ENCODE measurements at places on chromosomes 16 and 17.

DNA sequence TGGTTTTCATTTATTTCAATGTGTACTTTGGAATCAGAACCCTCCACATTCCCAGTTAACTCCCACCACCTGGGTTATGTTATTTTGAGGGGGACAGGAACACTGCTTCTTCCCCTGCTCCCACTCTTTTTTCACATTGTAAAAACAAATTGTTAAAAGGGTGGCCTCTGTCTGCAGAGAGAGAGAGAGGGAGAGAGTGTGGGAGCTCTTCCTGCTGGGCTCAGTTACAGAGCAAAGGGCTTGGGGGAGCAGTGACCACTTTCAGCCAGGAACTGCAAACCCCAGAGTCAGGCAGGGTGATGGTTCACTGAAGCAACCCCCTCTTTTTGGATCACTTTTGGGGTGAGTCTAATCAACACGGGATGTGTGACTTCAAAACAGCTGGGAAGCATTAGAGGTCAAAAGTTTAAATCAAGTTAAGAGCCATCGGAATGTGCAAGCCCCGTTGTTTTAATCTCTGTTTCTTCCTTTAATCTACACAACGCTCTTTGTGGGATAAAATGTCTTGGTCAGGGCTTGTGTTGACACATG is 577.0 kb upstream of the CDH11 start:
- H3K4me1 ChIP-seq, result peaks cover 9% of the 10 kb centered on the region
- H3K4me3 ChIP-seq, result no peak overlapping the region
- H3K27me3 ChIP-seq, result no peaks in the 10 kb centered on the region
- H3K36me3 ChIP-seq, result no peaks in the 10 kb centered on the region
- DNase-seq, result no peak

DNA sequence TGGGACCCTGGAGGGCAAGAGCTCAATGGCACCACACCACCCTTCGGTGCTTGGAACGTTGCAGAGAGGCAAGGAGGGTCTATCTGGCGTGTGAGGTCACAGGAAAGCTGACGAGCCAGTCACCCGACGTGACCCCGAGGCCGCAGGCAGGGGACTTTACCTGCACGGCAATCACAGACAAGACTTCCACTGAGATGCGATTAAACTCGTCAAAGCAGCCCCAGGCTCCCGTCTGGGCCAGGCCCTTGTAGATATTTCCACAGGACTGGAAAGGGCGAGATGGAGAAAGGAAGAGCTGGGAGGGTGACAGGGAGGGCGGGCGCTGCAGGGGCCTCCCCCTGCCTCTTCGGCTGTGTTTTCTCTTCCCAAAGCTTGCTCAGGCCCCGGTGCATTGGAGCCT is 78.3 kb downstream of the DNAH17 start:
- H3K4me3 ChIP-seq, result no peak overlapping the region
- H3K27me3 ChIP-seq, result no peaks in the 10 kb centered on the region
- no peak overlapping the region for H3K27ac ChIP-seq
- no peaks in the 10 kb centered on the region for H3K36me3 ChIP-seq

GRCh38 chr16:85954927-85955519 is 56.1 kb downstream of the IRF8 start:
- no peak overlapping the region for H3K4me3 ChIP-seq
- H3K36me3 ChIP-seq, result no peaks in the 10 kb centered on the region
- no peak overlapping the region for H3K27ac ChIP-seq
- no peaks in the 10 kb centered on the region for H3K27me3 ChIP-seq
- no peak for DNase-seq

GRCh38 chr17:75645889-75646637 is 12.8 kb downstream of the SMIM5 start:
- no peaks in the 10 kb centered on the region for H3K27me3 ChIP-seq
- no peak for DNase-seq
- H3K36me3 ChIP-seq, result peaks cover 20% of the 10 kb centered on the region
- H3K4me1 ChIP-seq, result no peaks in the 10 kb centered on the region

DNA sequence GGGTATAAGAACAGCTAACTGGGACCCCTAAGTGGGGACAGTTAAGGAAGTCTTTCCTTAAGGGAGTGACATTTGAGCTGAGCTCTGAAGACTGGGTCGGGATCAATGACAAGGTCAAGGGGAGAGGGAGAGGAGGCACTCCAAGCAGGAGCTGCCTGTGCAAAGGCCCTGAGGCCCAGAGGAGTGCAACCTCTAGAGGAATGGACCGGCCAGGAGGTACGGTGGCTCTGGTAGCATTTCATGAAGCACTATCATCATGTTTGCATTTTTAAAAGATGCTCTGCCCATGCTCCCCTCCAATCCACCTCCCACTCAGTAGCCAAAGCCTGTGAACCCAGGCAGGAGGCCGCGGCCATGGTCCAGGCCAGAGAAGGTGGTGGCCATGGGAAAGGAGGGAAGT is 27.4 kb downstream of the RBFOX3 start:
- H3K4me3 ChIP-seq, result no peak overlapping the region
- DNase-seq, result no peak
- H3K4me1 ChIP-seq, result no peaks in the 10 kb centered on the region

- H3K27me3 ChIP-seq, result no peaks in the 10 kb centered on the region
- no peak overlapping the region for H3K27ac ChIP-seq
- peaks cover 3% of the 10 kb centered on the region for H3K4me1 ChIP-seq
- no peak overlapping the region for H3K4me3 ChIP-seq
These were observed 26.7 kb downstream of the HIC1 start for GRCh38 chr17:2081564-2081963.

DNA sequence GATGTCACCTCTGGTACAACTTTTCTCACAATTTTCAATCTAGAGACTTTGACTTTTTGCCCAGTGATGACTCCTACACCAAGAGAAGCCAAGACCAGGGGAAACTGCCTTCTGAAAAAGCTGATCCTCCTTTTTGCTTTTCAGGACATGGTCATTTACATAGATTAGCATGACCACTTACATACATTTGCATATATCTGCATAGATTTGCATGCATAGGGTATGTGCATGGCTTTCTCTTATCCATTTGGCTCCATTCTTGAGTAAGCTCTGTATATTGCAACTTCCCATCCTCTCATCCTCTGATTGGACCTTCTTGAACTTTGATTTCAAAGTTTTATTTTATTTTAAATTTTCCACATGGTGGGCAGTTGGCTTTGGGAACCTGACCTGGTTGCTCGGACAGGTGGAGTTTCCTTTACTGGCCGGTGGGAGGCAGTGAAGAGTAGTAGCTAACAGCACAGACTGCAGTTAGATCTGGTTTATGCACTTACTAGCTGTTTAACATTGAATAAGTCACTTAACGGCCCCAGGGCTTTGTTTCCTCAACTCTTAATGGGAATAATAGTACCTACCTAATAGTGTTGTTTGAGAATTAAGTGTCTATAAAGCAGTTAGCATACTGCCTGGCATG is 92.9 kb downstream of the GPR139 start:
- DNase-seq, result no peak
- H3K27me3 ChIP-seq, result no peaks in the 10 kb centered on the region
- H3K4me3 ChIP-seq, result no peak overlapping the region
- H3K4me1 ChIP-seq, result no peaks in the 10 kb centered on the region
- no peak overlapping the region for H3K27ac ChIP-seq

- DNase-seq, result no peak
- no peak overlapping the region for H3K4me3 ChIP-seq
- no peak overlapping the region for H3K27ac ChIP-seq
- H3K36me3 ChIP-seq, result no peaks in the 10 kb centered on the region
These were observed 2.3 kb upstream of the MPRIP start for GRCh38 chr17:17039911-17040310.

DNA sequence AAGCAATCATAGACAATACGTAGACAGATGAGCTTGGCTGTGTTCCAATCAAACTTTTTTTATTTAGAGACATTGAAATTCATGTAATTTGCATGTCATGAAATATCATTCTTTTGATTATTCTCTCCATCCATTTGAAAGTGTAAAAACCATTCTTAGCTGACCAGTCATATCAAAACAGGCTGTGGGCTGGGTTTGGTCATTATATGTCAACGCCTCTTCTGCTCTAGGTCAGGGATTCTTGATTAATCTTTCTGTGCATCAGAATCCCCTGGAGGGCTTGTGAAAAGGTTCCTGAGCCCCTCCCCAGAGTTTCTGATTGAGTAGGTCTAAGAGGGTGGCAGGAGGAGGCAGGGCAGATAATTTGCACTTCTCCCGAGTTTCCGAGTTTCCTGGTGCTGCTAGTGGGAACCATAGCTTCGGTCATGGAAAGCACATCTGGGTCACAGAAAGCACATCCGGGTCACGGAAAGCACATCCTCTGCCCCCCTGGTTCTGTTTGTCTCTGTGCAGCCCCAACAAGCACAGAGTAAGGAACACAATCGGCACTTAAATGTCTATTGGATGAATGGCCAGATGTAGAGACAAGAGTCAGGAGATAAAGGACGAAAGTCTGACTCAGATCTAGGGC is 16.4 kb downstream of the PIMREG start:
- H3K27ac ChIP-seq, result no peak overlapping the region
- H3K27me3 ChIP-seq, result no peaks in the 10 kb centered on the region
- no peaks in the 10 kb centered on the region for H3K36me3 ChIP-seq
- no peaks in the 10 kb centered on the region for H3K4me1 ChIP-seq

- no peak for DNase-seq
- no peaks in the 10 kb centered on the region for H3K36me3 ChIP-seq
- H3K27me3 ChIP-seq, result no peaks in the 10 kb centered on the region
- H3K27ac ChIP-seq, result no peak overlapping the region
These were observed 4.9 kb upstream of the KCNG4 start for GRCh38 chr16:84244728-84245127.

DNA sequence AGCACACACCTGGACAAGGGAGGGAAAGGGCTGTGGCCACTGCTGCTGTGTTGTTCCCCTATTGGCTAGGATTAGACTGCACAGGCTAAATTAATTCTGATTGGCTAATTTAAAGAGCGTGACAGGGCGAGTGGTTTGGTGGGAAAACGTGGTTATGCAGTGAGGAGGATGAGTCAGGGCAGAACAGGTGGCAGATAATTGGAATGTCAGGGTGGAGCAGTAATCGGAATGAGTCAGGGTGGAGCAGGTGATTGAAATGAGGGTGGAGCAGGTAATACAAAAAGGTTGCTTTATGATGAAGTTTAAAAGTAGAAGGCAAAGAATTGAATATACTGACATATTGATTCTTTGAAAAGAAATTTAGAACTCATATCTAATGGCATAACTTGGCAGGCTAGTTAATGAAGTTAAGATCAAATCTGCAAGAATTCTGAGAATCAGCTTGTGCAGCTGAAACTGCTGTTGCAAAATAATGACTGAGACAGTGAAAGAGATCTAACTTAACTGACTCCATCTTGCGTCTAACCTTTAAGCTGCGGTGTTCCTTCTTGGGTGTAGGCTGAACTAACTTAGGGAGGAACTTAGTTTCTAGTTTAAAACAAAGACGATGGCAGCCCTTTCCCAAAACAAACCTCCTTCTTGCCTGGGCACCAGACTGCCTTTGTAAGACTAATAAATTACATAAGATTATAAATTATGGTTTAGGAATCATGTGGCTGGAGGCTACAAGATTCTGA is 174.3 kb downstream of the UTP18 start:
- no peaks in the 10 kb centered on the region for H3K36me3 ChIP-seq
- no peaks in the 10 kb centered on the region for H3K27me3 ChIP-seq
- H3K4me1 ChIP-seq, result peaks cover 9% of the 10 kb centered on the region
- DNase-seq, result no peak
- H3K4me3 ChIP-seq, result no peak overlapping the region

GRCh38 chr17:39939106-39939505 is 11.6 kb downstream of the LRRC3C start:
- H3K27ac ChIP-seq, result no peak overlapping the region
- no peak overlapping the region for H3K4me3 ChIP-seq
- DNase-seq, result no peak
- no peaks in the 10 kb centered on the region for H3K27me3 ChIP-seq

DNA sequence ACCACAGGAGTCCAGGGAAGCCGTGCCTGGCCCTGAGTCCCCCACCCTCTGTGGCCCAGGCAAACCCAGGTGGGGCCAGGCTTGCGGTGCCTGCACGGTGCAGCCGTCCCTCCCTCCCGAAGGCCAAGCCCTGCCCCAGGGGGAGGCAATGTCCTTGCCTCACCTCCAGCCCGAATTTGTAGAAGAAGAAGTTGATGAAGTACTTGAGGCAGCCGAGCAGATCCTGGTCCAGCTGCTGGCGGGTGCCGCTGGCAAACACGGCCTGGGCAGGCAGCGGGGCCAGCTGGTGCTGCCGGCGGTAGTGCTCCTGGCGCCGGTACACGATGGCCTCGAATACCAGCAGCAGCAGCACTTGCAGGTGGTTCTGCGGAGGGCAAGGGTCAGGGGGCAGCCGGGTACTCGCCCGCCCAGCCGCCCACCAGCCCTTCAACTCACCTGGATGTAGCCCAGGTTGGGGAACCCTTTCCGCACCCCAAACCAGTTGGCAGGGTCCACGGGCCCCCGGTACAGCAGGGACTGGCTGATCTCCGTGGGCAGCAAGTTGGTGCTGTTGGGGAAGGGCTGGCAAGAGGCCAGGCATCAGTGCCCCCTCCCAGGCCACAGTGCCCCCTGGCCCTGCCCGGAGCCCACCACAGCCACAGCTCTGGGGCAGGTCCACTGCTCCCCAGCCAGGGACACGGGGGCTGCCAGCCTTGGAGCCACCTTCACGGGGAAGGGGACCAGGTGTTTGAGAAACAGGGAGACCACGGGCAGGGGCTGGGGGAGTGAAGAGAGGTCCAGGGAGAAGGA is 26.1 kb downstream of the CTU2 start:
- no peak overlapping the region for H3K27ac ChIP-seq
- no peak overlapping the region for H3K4me3 ChIP-seq
- H3K36me3 ChIP-seq, result peaks cover 29% of the 10 kb centered on the region
- no peak for DNase-seq

DNA sequence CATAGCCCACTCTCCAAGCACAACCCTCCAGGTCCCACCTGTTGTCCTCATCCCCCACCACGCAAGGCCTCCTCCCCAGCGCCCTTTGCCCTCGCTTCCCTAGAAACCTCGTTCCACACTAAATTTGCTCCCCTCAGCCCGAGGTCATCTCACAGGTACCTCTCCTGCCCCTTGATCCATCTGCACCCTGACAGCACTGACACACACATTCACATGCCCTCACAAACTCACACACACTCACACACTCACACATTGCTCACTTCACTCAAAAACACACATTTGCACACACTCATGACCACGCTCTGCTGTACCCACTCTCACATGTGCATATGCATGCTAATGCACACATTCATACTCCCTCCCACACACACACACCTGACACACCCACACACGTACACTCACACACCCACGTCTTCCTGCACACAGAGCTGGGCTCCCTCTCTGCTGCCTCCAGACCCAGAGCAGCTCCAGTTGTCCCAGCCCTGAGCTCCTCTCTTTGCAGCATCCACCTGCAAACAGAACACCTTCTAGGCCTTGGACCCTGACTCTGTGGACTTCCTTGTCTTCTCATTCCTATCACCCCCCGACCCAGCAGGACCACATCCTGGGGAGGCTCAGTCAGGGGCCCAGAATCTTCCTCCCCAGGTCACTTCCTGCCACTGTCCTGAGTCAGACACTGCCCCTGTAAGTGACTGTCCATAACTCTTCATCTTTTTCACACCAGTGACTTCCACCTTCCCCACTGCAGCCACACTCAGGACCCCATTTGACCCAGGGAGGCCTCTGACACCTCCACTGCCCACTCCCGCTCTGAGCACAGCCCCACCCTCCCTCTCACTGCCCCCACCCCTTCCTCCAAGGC is 4.9 kb downstream of the ASGR2 start:
- H3K4me3 ChIP-seq, result no peak overlapping the region
- no peak overlapping the region for H3K27ac ChIP-seq
- H3K36me3 ChIP-seq, result no peaks in the 10 kb centered on the region
- DNase-seq, result no peak
- no peaks in the 10 kb centered on the region for H3K27me3 ChIP-seq

All from thoracic aorta (tissue), 2 donors.